ENCODE measurements at places on chromosomes 3 and 15.

- H3K27me3 ChIP-seq, result no peaks in the 10 kb centered on the region
- no peaks in the 10 kb centered on the region for H3K4me1 ChIP-seq
- H3K36me3 ChIP-seq, result peaks cover 3% of the 10 kb centered on the region
- no peak overlapping the region for H3K4me3 ChIP-seq
- no peak overlapping the region for H3K27ac ChIP-seq
Observed at GRCh38 chr15:83982748-83983147, 252.8 kb upstream of the GOLGA6L4 start.

GRCh38 chr3:197472151-197472550, 83.6 kb downstream of the BDH1 start:
- DNase-seq, result no peak
- no peak overlapping the region for H3K27ac ChIP-seq
- no peak overlapping the region for H3K4me3 ChIP-seq
- H3K27me3 ChIP-seq, result peaks cover 92% of the 10 kb centered on the region
- H3K36me3 ChIP-seq, result no peaks in the 10 kb centered on the region
- no peaks in the 10 kb centered on the region for H3K4me1 ChIP-seq

GRCh38 chr15:79450648-79451047, 18.5 kb downstream of the MINAR1 start:
- no peak overlapping the region for H3K4me3 ChIP-seq
- no peaks in the 10 kb centered on the region for H3K4me1 ChIP-seq
- no peak overlapping the region for H3K27ac ChIP-seq
- no peaks in the 10 kb centered on the region for H3K36me3 ChIP-seq
- H3K27me3 ChIP-seq, result peaks cover 13% of the 10 kb centered on the region
- DNase-seq, result no peak

- no peaks in the 10 kb centered on the region for H3K27me3 ChIP-seq
- H3K4me1 ChIP-seq, result no peaks in the 10 kb centered on the region
- no peak overlapping the region for H3K4me3 ChIP-seq
- no peaks in the 10 kb centered on the region for H3K36me3 ChIP-seq
Observed at GRCh38 chr3:61117045-61117898, 134.0 kb downstream of the FHIT start.

GRCh38 chr3:69474186-69474585, 88.3 kb upstream of the FRMD4B start:
- no peaks in the 10 kb centered on the region for H3K4me1 ChIP-seq
- no peaks in the 10 kb centered on the region for H3K36me3 ChIP-seq
- no peak for DNase-seq
- H3K27ac ChIP-seq, result no peak overlapping the region

DNA sequence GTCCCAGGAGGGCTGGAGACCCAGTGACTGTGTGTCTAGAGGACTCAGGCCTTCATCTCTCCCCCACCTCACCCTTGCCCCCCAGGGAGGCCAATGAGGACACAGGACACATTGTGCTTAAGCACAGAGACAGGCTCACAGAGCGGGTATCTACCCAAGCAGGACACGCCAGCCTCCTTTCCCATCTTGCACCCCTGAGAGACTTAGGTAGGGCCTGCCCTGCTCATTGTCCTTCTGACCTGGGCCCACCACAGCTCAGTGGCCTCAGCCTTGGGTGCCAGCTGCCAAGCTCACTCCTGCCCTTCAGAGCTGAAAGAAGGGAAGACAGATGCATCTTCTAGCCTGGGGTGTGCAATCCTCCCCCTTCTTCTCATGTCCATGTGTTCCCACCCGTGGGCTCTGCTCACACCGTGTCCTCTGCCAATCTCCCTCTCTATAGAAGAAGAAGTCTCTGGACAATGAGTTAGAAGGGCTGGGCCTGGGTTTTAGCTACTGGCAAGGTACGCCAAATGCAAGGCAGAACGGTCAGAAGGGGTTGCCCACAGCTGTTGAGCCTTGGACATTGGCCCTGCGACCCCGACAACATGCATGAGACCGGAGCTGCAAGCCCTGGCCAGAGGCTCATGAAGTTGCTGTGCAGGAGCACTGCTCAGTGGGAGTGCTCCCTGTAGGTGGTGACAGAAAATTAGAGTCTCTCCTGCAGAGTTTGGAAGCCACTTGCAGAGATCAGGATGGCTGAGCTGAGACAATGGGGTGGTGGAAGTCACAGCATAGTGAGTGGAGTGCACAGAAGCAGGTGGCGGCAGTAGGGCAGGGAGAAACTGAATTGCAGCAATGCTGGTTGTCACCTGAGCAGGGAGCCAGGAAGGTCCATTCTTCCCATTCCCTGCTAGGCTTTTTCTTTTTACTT, 32.8 kb downstream of the ACSBG1 start:
- no peaks in the 10 kb centered on the region for H3K4me1 ChIP-seq
- no peak for DNase-seq
- H3K4me3 ChIP-seq, result no peak overlapping the region
- H3K36me3 ChIP-seq, result no peaks in the 10 kb centered on the region
- peak overlapping the region; percentile 23 for H3K27ac ChIP-seq

- no peaks in the 10 kb centered on the region for H3K36me3 ChIP-seq
- no peaks in the 10 kb centered on the region for H3K4me1 ChIP-seq
- H3K27me3 ChIP-seq, result peaks cover 25% of the 10 kb centered on the region
- no peak for DNase-seq
- no peak overlapping the region for H3K27ac ChIP-seq
- no peak overlapping the region for H3K4me3 ChIP-seq
Observed at GRCh38 chr3:190345878-190346277, 23.6 kb upstream of the CLDN1 start.

GRCh38 chr15:74158855-74159650, 14.5 kb upstream of the ISLR start:
- no peaks in the 10 kb centered on the region for H3K36me3 ChIP-seq
- H3K4me3 ChIP-seq, result no peak overlapping the region
- peaks cover 66% of the 10 kb centered on the region for H3K27me3 ChIP-seq
- DNase-seq, result no peak

DNA sequence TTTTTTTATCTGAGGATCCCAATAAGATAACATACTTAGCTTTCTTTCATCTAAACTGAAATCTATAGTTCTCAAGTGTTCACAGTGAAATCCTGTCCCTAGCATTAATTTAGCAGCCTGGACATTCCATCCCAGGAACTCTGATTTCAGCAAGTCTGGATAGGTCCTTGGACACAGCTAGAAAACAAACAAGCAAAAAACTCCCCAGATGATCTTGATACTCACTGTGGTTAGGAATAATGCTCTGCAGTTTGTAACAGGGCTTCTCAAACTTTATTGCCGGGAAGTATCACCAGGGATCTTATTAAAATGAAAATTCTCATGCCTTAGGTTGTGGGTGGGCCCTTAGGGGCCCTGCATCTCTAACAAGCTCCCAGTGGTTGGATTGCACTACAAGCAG, 24.3 kb downstream of the THBS1 start:
- H3K4me3 ChIP-seq, result no peak overlapping the region
- no peak for DNase-seq
- H3K27me3 ChIP-seq, result no peaks in the 10 kb centered on the region

DNA sequence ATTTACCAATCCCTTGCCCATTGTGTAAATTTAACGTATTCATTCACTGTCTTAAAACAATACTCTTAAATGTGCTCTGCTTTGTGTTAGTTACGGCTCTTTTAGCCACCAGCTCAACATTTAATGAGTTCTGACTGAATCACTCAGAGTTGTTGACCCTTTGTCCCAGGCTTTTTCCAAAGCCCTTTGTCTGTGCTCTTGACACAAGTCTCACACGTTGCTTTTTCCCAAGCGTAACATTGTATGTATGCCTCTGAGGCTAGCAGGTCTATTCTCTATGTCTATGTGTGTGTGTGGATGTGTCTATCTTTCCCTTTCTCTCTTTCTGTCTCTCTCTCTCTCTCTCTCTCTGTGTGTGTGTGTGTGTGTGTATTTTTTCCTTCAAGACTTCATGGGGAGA, 435.4 kb upstream of the GOLIM4 start:
- no peak overlapping the region for H3K27ac ChIP-seq
- H3K36me3 ChIP-seq, result no peaks in the 10 kb centered on the region
- DNase-seq, result no peak
- H3K27me3 ChIP-seq, result no peaks in the 10 kb centered on the region

GRCh38 chr3:103440539-103441203, 1005.9 kb downstream of the ZPLD1 start:
- no peak overlapping the region for H3K4me3 ChIP-seq
- H3K36me3 ChIP-seq, result no peaks in the 10 kb centered on the region
- no peak for DNase-seq
- H3K27me3 ChIP-seq, result no peaks in the 10 kb centered on the region

GRCh38 chr3:29339016-29339833, 58.4 kb downstream of the RBMS3 start:
- no peaks in the 10 kb centered on the region for H3K27me3 ChIP-seq
- H3K36me3 ChIP-seq, result no peaks in the 10 kb centered on the region

DNA sequence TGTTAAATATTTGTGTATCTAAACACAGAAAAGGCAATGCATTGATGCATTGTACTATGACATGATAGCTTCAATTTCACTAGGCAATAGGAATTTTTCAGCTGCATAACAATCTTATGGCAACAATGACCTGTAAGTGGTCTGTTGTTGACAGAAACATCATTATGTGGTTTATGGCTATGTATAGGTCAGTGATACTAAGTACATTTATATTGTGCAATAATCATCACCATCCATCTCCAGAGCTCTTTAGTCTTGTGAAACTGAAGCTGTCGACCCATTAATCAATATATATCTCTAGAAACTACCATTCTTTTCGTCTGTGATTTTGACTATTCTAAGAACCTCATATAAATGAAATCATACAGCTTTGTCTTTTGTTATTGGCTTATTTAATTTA, 200.1 kb upstream of the ZNF717 start:
- H3K4me3 ChIP-seq, result no peak overlapping the region
- no peaks in the 10 kb centered on the region for H3K4me1 ChIP-seq
- no peak overlapping the region for H3K27ac ChIP-seq
- no peaks in the 10 kb centered on the region for H3K27me3 ChIP-seq

GRCh38 chr3:193014902-193015301, 97.2 kb upstream of the MB21D2 start:
- no peak overlapping the region for H3K27ac ChIP-seq
- no peak overlapping the region for H3K4me3 ChIP-seq
- H3K27me3 ChIP-seq, result no peaks in the 10 kb centered on the region
- no peak for DNase-seq
- no peaks in the 10 kb centered on the region for H3K36me3 ChIP-seq
- H3K4me1 ChIP-seq, result no peaks in the 10 kb centered on the region

DNA sequence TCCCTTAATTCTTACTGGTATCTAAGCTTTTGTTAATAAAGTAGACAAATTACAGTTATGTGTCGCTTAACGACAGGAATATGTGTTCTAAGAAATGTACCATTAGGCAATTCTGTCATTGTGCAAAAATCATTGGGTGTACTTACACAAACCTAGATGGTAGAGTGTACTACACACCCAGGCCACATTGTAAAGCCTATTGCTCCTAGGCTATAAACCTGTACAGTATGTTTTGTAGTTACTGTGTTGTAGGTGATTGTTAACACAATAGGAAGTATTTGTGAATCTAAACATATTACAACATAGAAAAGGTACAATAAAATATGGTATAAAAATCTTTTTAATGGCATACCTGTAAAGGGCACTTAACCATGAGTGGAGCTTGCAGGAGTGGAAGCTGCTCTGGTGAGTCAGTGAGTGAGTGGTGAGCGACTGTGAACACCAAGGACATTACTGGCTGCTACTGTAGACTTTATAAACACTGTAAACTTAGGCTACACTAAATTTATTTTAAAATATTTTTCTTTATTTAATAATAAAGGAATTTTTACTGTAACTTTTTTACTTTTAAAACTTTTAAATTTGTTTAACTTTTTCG, 47.4 kb downstream of the FSIP1 start:
- H3K27me3 ChIP-seq, result no peaks in the 10 kb centered on the region
- H3K4me1 ChIP-seq, result no peaks in the 10 kb centered on the region
- DNase-seq, result no peak
- H3K36me3 ChIP-seq, result no peaks in the 10 kb centered on the region

GRCh38 chr15:68733666-68734065, 87.0 kb downstream of the ANP32A start:
- H3K36me3 ChIP-seq, result no peaks in the 10 kb centered on the region
- no peak overlapping the region for H3K27ac ChIP-seq
- no peak overlapping the region for H3K4me3 ChIP-seq

- no peaks in the 10 kb centered on the region for H3K36me3 ChIP-seq
- DNase-seq, result no peak
- H3K4me3 ChIP-seq, result no peak overlapping the region
- no peak overlapping the region for H3K27ac ChIP-seq
- peaks cover 5% of the 10 kb centered on the region for H3K4me1 ChIP-seq
Observed at GRCh38 chr3:58630710-58631092, 35.9 kb downstream of the FAM3D start.

- no peak overlapping the region for H3K27ac ChIP-seq
- H3K36me3 ChIP-seq, result peaks cover 60% of the 10 kb centered on the region
- no peaks in the 10 kb centered on the region for H3K27me3 ChIP-seq
Observed at GRCh38 chr3:149744151-149744550, 8.1 kb downstream of the COMMD2 start.

DNA sequence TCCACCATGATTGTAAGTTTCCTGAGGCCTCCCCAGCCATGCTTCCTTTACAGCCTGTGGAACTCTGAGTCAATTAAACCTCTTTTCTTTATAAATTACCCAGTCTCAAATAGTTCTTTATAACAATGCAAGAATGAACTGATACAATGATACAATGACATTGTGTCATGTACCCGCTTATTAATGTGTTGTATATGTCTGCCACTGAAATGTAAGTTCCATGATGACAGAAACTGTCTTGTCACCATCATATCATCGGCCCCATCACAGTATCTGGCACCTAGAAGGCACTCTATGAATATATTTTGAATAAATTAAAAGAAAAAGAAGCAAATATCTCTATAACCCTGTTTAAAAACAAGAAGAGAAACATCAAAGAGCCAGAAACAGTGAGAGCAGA, 29.6 kb downstream of the FEZF2 start:
- no peak for DNase-seq
- H3K27me3 ChIP-seq, result no peaks in the 10 kb centered on the region
- H3K4me1 ChIP-seq, result no peaks in the 10 kb centered on the region
- H3K36me3 ChIP-seq, result no peaks in the 10 kb centered on the region
- H3K27ac ChIP-seq, result no peak overlapping the region

DNA sequence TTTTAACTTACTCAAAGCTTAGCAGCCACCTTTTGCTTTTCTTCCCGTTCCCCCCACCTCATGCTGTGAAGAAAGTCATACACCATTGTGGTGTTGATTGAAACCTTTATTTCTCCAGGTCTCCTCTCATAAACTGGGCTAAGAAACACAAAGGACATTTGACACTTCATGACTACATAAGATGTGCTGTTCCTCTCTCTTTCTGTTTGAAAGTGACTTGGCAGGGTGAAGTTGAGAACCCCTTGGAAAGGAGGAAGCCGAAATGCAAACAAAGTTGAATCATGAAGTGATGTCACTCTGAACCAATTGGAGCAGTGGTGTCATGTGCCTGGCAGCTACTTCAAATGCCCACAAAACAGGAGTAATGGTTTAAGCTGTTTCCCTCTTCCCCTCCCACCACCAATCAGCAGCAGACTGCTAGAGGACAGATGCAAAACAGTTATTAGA, 174.7 kb downstream of the IGF1R start:
- DNase-seq, result no peak
- H3K27ac ChIP-seq, result no peak overlapping the region
- peaks cover 3% of the 10 kb centered on the region for H3K27me3 ChIP-seq
- H3K4me1 ChIP-seq, result no peaks in the 10 kb centered on the region
- H3K36me3 ChIP-seq, result peaks cover 3% of the 10 kb centered on the region
- no peak overlapping the region for H3K4me3 ChIP-seq

Data from effector memory CD8-positive, alpha-beta T cell (primary cell).